ENCODE measurements at places on chromosomes 13 and 19.

DNA sequence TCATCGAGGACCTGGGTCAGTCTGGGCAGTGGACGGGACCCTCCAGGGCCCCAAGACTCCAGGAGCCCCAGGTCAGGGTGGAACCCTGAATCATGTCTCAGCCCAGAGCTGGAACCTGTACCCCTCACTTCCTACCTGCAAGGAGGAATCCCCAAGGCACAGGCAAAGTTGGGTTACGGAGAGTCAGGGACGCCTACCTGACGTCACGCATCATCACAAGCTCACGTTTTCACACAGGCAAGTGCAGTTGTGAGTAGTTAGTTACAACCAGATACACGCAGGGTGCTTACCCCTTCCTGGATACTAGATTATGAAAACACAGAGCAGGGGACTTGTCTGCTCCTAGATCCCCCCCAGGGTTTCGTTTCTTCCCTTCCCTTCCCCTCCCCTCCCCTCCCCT, 1.9 kb downstream of the RETN start:
- DNase-seq = no peak

GRCh38 chr13:54486421-54487166, 1458.0 kb downstream of the OLFM4 start:
- DNase-seq = no peak

GRCh38 chr19:5466072-5466471, 10.9 kb downstream of the ZNRF4 start:
- no peak for DNase-seq

DNA sequence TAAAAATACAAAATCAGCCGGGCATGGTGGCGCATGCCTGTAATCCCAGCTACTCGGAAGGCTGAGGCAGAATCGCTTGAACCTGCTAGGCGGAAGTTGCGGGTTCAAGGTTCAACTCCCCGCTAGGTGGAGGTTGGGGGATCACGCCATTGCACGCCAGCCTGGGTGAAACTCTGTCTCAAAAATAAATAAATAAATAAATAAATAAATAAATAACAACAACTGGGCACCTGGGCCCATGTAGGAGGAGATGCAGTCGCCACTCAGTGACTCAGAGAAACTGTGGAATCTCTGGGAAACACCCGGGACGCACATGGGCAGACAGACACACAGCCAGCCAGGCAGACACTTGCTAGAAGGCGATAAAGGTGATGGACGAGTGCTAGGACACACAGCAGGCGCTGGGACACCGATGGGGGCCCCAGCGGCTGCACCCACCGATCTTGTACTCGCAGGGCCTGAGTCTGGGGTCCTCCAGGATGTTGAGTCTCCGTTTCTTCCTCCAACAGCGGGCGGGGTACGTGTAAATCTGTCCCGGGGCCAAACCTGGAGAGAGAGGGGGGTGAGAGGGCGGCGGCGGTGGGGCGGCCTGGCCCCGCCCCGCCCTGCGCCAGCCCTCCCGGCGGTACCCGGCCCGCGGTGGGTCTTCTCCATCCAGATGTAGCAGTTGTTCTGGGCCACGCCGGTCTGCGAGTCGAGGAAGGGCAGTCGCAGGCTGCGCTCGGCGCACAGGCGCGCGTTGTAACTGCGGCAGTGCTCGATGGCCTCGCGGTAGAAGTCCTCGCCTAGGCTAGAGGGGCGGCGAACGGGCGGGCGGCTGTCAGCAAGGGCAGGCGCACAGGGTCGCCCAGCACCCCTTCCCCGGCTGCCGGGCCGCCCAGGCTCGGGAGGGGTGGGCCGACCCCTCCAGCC, 1.8 kb downstream of the DPF1 start:
- no peak for DNase-seq

DNA sequence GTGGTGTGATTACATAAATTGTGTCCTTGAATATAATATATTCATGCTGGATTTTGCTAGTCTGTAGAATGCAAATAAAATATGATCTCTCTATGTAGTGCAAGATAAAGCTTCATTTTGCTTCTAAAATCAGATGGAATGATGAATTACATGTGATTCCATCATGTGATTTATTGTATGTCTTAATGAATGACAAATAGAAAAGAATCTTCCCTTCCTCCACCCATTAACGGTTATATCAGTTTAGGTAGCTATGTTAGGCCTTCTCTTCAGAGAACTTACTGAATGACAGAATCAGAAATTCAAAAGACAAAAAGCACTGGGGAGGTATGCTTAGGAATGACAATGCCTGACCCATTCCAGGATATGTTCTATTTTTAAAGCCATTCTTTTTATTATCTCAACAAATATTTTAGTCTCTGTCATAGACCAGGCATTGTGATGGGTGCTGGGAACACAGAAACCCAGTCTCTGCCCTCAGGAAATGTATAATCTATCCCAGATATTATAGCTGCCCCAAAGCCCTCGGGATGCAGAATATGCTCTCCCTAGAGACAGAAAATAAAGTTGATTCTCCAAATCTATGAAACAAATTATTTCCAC, 90.6 kb downstream of the TEX26 start:
- no peak for DNase-seq

- no peak for DNase-seq
Observed at GRCh38 chr13:104318121-104318520, 1251.9 kb upstream of the SLC10A2 start.

DNA sequence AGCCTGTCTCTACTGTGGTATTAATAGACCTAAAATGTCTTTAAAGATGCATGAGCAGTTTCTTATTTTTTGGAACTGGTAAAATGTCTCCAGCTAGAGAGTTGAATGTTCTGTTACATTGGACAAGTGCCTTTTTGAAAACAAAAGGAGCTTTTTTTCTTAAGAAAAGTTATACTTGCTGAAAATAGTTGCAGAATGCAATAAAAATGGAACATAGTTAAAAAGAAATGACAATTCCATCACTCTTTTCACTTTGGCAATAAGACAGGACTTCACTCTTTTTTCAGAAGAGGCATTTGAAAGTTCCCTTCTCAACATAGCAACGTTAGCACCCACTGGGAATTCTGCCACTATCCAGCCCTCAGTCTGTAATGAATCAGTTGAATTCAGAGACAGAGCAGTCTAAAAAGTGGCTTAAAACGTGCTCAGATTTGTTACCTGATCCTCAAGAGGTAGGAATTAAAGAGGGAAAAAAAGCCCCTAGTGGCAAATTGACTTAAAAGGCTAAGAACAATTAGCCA, 10.1 kb downstream of the RGCC start:
- no peak for DNase-seq

DNA sequence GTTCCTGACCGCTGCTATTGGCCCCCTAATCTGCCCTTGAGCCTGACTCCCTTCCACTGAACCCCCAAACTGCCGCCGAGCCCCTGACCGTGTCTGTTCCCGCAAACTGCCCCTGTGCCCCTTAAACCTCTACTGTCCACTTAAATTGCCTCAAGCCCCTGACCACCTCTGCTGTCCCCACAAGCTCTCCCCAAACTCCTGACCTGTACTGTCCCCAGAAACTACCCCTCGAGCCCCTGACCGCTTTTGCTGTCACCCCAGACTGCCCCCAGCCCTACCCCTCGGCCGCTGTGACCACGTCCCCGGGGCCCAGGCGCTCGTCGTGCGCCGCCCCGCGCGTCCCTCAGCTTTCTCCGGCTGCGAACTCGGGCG, 382 bp downstream of the ZNF77 start:
- DNase-seq = no peak

DNA sequence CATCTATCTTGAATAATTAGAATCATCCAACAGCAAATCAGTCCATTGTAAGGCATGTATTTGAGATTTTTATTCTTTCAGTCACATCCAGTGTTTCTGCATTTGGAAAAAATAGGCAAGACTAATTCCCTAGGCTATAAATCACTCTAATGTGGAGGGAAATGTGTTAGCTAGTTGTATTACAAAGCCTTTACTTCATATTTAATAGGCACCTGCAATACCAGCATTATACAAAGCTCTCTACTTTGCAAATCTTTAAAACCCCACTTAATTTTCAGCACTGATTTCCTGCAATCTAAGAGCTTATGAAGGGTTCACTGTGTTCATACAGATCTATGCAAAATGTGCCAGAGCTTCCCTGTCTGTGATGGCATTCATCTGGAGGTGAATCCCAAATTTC, 12.3 kb downstream of the PCDH9 start:
- DNase-seq = no peak
